ENCODE measurements at places on chromosomes 1 and 21. TPM values are rescaled to one million over a fixed set of nuclear protein-coding genes. Genes with fewer than 3 reads are reported as not detected.

GRCh38 chr1:201556841-201557571 is 18.1 kb downstream of the NAV1 start:
- H3K27ac ChIP-seq, result no peak overlapping the region
- no peaks in the 10 kb centered on the region for H3K27me3 ChIP-seq
- no peak for DNase-seq
- 0 out of 2 replicates have a peak, but pooled peaks cover 3% of the 10 kb centered on the region for H3K4me1 ChIP-seq

The INAVA gene
- total RNA-seq, result 37.2 TPM

- no peaks in the 10 kb centered on the region for H3K27me3 ChIP-seq
- H3K4me3 ChIP-seq, result no peak overlapping the region
- H3K36me3 ChIP-seq, result peaks cover 3% of the 10 kb centered on the region
- DNase-seq, result no peak
Measured at GRCh38 chr1:65045022-65045817, 78.9 kb upstream of the JAK1 start.

The MIXL1 gene
- 4.7 TPM for total RNA-seq

DNA sequence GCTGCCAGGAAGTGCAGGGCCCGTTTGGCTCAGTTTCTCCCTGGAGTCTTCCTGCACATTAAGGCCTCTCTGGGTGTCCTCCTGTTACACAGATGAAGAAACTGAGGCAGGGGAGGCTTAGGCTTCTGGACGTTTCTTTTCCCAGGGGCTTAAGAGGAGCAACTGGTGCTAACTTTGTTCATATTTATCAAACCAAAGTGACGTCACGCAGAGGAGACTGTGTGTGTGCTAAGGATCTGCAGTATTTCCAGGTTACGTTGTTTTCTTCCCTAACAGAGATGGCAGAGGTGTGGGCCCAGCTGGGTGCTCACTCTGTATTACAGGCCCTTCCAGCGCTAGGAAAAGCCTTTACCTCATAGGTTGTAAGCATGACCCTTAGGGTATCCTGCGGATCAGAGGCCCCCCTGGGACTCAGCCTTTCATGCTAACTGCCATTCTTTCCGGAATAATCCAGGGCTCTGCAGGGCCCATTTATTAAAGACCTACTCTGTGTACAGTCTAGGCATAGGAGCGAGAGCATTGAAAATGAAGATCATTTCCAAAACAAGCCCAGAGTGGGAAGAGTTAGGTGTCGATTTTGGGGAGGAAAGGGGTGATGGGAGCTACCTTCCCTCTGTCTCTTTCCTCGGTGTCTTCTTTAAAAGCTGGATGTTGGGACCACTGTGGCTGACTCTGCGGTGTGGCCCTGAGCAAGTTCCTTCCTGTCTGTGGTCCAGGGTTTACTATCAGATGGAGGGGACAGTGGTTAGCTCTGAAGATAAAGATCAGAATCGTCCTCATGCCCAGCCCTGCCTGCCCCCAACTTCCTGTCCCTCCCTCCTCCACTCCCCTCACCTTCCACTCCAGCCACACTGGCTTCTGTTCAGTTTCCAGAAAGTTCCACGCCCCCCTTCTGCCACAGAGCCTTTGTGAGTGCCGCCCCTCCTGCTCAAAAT is 4.6 kb downstream of the AGTRAP start:
- H3K36me3 ChIP-seq, result no peaks in the 10 kb centered on the region
- no peak overlapping the region for H3K27ac ChIP-seq
- peaks cover 4% of the 10 kb centered on the region for H3K4me1 ChIP-seq
- H3K4me3 ChIP-seq, result no peak overlapping the region
- DNase-seq, result no peak

- no peak overlapping the region for H3K27ac ChIP-seq
- H3K36me3 ChIP-seq, result peaks cover 8% of the 10 kb centered on the region
- H3K4me3 ChIP-seq, result no peak overlapping the region
- no peaks in the 10 kb centered on the region for H3K4me1 ChIP-seq
- DNase-seq, result no peak
- no peaks in the 10 kb centered on the region for H3K27me3 ChIP-seq
Measured at GRCh38 chr1:9351654-9352271, 59.1 kb downstream of the SPSB1 start.

The KCNE2 gene
- not detected for total RNA-seq

The SLC35F3 gene
- 0.70 TPM for total RNA-seq

The TSACC gene
- total RNA-seq, result 2.4 TPM

- H3K27me3 ChIP-seq, result no peaks in the 10 kb centered on the region
- DNase-seq, result no peak
- no peak overlapping the region for H3K27ac ChIP-seq
Measured at GRCh38 chr1:83573776-83574175, 425.2 kb downstream of the TTLL7 start.

DNA sequence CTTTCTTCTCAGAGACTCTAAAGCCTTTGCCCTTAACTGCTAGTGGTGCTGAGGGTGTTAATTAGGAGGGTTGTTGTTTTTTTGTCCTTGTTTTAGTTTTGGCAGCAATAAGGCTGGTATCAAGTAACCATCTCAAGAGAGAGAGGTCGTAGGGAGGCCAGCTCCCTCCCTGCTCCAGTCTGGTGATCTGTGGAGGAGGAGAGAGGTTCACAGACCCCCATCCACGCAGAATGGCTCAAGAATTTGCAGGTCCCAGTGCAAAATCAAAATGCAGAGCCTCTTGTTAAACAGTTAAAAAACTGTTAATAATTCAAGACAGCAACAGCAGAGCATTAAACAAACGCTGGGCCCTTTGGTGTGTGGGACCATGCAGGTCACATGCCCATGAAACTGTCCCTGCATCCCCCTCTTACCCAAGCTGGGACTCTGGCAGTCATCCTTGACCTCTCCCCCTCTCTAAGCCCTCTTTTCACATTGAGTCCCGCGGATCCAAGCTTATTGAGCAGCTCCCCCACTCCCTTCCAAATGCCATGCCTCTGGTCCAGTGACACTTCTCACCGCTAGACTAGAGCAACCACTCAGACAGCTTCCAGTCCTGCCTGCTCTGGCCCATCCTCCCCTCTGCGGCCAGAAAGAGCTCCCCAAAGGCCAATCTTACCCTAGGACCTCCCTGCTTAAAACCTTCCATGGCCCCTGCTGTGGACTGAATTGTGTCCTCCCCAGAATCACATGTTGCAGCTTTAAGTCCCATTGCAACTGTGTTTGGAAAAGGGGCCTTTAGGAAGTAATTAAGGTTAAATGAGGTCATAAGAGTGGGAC is 47.7 kb upstream of the RPL11 start:
- no peaks in the 10 kb centered on the region for H3K27me3 ChIP-seq

The KRTAP13-2 gene
- total RNA-seq, result not detected

- peaks cover 4% of the 10 kb centered on the region for H3K4me1 ChIP-seq
- H3K27me3 ChIP-seq, result no peaks in the 10 kb centered on the region
- no peak for DNase-seq
- no peaks in the 10 kb centered on the region for H3K36me3 ChIP-seq
- no peak overlapping the region for H3K27ac ChIP-seq
Measured at GRCh38 chr1:9873992-9874391, 36.1 kb downstream of the CTNNBIP1 start.

GRCh38 chr1:220271706-220272046 is 577 bp downstream of the RAB3GAP2 start:
- DNase-seq, result no peak
- H3K27ac ChIP-seq, result peak overlapping the region; percentile 34
- peaks cover 21% of the 10 kb centered on the region for H3K36me3 ChIP-seq
- H3K4me1 ChIP-seq, result peaks cover 15% of the 10 kb centered on the region
- H3K27me3 ChIP-seq, result no peaks in the 10 kb centered on the region

DNA sequence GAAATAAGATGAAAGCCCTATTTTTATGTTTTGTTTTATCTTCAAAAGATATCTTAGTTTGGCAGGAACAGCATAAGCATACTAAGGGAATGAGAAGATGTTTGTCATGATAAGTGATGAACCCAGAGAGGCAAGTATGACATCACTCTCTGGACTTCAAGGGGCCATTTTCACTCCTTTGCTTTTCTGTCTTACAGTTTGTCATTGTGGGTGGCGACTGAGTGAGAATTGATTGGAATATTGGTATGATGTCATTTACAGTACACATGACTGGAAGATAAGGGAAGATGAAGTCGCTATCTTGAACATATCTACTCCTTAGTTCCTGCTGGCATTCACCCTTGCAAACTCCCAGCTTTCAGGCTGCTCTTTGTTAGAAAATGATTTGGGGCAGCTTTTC is 258.1 kb upstream of the RAB4A start:
- H3K36me3 ChIP-seq, result no peaks in the 10 kb centered on the region
- no peaks in the 10 kb centered on the region for H3K27me3 ChIP-seq
- no peak overlapping the region for H3K4me3 ChIP-seq
- no peak for DNase-seq

DNA sequence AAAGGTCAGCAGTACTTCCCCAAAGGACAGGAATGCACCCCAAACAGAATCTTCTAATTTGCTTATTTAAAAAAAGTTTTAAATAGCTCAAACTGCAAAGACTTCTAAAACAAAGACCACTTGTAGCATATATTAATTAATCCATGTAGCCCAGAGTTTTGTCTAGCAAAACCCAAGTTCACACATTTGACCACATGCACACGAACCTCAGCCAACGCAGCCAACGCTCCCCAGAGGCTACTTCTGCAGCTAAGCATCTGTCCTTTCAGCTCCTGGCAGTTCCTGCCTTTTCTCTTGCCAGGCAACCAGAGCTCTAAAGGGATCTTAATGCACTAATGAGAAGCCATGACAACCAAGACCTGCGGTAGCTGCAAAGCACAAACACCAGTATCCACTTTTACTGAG is 89.6 kb downstream of the RERE start:
- no peak for DNase-seq
- H3K4me3 ChIP-seq, result no peak overlapping the region
- H3K36me3 ChIP-seq, result peaks cover 14% of the 10 kb centered on the region
- H3K27me3 ChIP-seq, result no peaks in the 10 kb centered on the region
- peaks cover 5% of the 10 kb centered on the region for H3K4me1 ChIP-seq

DNA sequence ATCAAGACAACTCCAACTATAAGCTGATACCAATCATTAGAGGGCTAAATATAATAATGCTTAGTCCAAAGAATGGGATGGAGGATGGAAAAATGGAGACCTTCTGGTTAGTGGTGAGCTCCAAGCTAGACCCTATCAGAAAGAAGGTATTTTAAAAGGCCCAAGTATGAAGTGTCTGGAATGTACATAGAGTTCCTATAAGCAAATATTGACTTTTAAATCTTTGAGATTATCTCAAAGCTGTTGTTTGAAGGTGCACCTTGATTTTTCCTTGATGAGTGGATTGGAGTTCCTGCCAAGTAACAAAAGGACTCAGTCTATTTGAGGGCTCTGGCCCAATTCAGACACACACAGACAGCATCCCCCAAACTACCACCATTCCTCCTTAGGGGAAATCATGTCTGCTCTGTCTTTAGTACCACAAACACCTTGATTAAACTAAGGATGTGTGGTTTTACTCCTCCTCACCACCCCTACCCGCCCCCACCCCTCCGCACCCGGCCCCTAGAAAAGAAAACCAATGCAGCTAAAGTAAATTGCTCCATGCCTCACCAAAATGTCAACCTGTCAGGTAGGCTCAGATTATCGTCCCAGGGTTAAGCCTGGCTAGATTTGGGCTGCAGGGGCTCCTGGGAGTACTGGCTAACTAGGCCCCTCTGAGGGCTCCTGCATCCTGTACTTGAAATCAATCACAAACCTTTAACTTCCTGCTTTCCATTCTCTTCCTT is 59.4 kb downstream of the CDC7 start:
- peaks cover 6% of the 10 kb centered on the region for H3K36me3 ChIP-seq
- H3K4me1 ChIP-seq, result no peaks in the 10 kb centered on the region
- no peaks in the 10 kb centered on the region for H3K27me3 ChIP-seq

DNA sequence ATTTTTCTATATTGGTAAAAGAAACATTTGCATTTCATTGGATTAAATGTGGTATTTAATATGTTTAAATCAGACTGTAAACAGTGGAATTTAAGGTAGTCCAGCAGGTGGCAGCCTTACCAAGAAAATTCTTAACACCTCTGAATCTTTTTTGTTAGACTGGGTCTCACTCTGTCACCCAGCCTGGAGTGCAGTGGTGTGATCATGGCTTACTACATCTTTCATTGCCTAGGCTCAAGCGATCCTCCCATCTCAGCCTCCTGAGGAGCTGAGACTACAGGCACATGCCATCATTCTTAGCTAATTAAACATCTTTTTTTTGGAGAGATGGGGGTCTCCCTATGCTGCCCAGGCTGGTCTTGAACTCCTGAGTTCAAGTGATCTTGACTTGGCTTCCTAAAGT is 98.8 kb downstream of the RABGAP1L start:
- H3K4me1 ChIP-seq, result no peaks in the 10 kb centered on the region
- H3K36me3 ChIP-seq, result peaks cover 4% of the 10 kb centered on the region
- H3K4me3 ChIP-seq, result no peak overlapping the region
- H3K27me3 ChIP-seq, result no peaks in the 10 kb centered on the region
- H3K27ac ChIP-seq, result no peak overlapping the region
- DNase-seq, result peak; percentile 36

- H3K4me1 ChIP-seq, result no peaks in the 10 kb centered on the region
- peak; percentile 40 for DNase-seq
- no peak overlapping the region for H3K4me3 ChIP-seq
- no peak overlapping the region for H3K27ac ChIP-seq
- no peaks in the 10 kb centered on the region for H3K36me3 ChIP-seq
Measured at GRCh38 chr1:192489748-192490147, 85.8 kb upstream of the RGS1 start.

GRCh38 chr1:70966018-70966638 is 81.5 kb downstream of the PTGER3 start:
- no peaks in the 10 kb centered on the region for H3K4me1 ChIP-seq
- no peak overlapping the region for H3K27ac ChIP-seq
- DNase-seq, result no peak
- H3K4me3 ChIP-seq, result no peak overlapping the region
- H3K36me3 ChIP-seq, result no peaks in the 10 kb centered on the region

The DCST1 gene
- not detected for total RNA-seq

The COP1 gene
- total RNA-seq, result 41.3 TPM

DNA sequence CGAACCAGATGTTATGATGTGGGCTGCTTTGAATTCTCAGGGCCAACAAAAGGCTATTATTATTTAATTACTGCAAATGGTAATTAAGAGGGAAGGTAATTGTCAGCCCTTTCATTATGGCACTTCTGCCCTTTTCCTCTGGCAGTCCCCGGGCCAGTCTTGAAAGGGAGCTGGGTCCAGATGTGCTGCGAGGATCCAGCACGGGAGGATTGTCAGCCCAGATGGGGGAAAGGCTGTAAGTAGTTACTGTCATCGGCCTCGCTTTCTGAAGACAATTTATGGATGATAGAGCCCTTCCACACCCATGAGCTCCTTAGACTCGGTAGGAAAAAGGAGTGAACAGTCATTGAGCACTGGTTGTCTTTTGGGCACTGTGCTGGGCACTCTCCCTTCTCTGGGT is 8.7 kb upstream of the ZNF362 start:
- no peaks in the 10 kb centered on the region for H3K27me3 ChIP-seq
- H3K4me1 ChIP-seq, result peaks cover 3% of the 10 kb centered on the region
- no peak overlapping the region for H3K27ac ChIP-seq
- DNase-seq, result no peak

DNA sequence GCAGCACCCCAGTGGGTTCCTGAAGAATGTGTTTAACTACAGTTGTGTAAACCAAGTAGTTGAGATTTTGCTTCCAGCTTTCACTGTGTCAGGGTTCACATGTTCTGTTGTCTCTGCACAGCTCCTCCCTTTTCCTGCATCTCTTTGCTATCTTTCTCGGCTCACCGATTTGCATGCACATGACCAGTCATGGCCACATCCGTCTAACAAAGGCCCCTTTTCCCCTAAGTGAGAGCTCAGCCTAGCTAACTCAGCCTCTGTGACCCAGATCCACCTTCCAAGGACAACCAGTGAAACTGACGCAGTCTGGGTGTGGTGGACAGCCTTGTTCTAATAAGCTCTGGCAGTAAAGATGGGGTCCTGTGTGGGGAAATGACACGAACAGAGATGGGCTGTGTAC is 101.1 kb downstream of the ZP4 start:
- no peak overlapping the region for H3K27ac ChIP-seq
- 0 out of 2 replicates have a peak, but pooled peaks cover 4% of the 10 kb centered on the region for H3K4me1 ChIP-seq
- H3K36me3 ChIP-seq, result no peaks in the 10 kb centered on the region
- H3K27me3 ChIP-seq, result no peaks in the 10 kb centered on the region
- no peak overlapping the region for H3K4me3 ChIP-seq
- no peak for DNase-seq

Data from H9 (cell line).